ENCODE measurements at places on chromosomes 3 and 15.

DNA sequence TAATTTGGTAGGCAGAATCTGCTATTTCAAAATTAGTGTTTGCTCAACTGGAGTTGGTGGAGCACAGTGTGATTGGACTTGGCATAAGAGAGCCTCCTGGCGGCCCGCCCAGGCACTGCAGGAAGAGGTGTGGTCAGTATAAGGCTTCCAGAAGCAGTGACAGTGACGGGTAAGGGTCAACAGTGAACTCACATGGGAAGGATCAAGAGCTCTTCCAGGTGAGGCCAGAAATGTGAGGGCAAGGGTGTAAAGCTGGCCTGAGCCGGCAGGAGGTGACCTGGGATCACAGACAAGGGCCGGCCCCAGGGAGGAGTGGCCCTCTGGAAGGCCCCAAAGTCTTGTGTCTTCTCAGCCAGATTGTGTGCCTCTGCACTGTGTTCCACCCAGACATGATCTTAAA is 93.2 kb upstream of the RNF7 start:
- no peak for DNase-seq

GRCh38 chr3:177491296-177492032 is 294.2 kb upstream of the TBL1XR1 start:
- no peak for DNase-seq

DNA sequence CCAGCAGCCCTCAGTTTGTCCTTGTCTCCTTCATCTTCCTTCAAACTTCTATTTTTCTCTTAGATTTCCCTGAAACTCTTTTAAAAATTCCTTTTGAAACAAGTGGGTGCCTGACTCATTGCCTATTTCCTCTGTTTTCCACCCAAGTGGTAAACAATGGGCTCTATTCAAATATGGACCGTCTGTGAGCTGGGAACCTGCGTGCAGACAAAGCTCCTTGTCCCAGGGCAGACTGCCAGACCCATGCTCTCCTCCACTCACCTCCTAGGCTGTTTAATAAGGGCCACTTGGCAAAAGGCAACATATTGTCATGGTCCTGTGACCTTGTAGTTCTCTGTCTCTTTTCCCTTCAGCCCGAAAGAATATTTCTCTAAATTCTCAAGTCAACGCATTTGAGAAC is 332.7 kb upstream of the THBS1 start:
- no peak for DNase-seq

GRCh38 chr15:77964193-77964592 is 113.3 kb downstream of the TBC1D2B start:
- DNase-seq = no peak

DNA sequence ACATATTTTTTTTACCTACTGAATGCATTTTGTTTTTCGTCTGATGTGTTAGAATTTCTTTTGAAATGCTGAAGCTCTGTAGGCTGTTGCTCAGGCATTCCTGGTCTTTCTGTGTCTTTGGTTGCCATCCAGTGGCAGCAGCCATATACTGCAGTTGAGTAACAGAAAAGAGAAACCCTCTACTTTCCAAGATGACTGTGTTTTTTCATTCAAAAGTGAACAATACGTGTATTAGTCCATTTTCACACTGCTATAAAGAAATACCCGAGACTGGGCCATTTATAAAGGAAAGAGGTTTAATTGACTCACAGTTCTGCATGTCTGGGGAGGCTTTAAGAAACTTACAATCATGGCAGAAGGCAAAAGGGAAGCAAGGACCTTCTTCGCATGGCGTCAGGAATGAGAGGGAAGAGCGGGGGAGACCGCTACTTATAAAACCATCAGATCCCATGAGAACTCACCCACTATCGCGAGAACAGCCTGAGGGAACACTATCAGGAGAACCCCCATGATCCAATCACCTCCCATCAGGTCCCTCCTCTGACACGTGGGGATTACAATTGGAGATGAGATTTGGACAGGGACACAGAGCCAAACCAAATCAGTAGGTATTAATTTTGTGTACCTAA is 4.7 kb upstream of the GOLGA8B start:
- DNase-seq = no peak

GRCh38 chr3:115095236-115095635 is 51.9 kb downstream of the ZBTB20 start:
- DNase-seq = no peak

DNA sequence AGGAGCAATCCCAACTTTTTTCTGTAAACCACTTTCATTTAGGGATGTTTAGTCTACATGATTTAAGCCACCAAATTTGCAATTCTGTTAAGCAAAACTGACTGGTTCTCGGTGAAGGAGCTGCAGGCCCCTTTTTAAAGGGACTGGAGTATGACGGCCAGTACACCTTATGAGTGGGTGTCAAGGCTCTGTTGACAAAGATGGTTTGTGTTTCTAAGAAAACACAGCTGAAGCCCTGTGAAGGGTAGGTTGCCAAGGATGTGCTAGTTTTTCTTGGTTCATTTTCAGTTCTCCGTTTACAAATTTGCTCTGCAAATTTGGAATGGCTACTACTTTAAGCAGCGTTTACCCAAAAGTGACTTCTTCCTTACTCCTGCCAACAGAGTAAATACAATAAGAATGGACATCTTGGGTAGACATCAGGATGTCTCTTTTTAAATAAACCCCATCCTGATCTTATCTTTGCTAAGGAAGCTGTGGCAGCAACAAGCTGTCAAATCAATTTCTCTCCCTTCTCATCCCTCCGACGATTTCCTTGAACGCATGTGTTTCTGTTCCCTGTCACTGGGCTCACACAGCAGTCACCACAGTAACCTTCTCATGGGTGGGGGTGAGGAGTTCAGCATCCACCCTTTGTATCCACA is 58.2 kb upstream of the CMTM8 start:
- DNase-seq = no peak

GRCh38 chr3:173395073-173395411 is 2.5 kb upstream of the NLGN1 start:
- DNase-seq = no peak

DNA sequence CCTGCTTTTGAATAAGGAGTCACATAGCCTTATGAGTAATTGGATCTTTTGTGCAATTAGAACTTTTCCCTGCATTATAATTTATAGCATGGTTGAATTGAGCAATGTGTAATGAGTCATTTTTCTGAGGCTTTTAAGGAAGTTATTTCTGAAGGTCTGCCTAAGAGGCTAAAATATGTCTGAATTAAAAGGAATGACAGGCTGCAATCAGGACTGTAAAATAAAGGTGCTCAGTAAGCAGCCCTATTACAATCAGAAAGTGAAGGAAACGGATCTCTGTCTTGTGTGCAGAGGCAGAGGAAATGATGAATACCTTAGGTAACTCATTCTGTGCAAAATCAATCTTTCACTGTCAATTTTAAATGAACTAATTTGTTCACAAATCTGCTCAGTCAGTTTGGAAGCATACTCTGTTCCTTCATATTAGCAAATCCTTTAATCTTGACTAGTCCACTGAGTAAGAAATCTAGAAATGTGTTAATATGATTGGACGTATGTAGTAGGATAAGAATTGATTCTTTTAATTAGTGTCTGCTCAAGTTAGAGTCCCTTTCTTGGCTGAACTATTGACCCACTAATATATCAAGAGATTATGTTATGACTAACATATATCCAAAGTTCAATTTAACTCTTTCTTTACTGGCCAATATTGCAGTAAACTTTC is 290.1 kb downstream of the ZIC1 start:
- DNase-seq = no peak

DNA sequence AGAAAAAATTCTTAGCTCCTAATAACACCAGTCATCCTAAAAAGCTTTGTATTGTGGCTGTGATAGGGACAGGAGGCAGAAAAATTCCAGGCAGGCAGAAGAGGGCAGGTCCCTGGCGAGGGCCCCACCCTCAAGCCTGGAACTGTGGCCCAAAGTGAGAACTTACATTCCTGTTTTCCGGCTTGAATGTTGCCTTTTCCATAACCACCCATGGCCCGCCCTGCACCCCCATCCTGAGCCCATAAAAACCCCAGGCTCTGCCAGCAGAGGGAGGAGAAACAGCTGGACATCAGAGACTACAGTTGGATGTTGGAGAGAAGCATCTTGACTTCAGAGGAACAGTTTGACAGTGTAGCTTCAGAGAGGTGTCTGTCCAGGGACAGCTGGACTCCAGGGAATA is 37.3 kb downstream of the SLCO2A1 start:
- DNase-seq = no peak

DNA sequence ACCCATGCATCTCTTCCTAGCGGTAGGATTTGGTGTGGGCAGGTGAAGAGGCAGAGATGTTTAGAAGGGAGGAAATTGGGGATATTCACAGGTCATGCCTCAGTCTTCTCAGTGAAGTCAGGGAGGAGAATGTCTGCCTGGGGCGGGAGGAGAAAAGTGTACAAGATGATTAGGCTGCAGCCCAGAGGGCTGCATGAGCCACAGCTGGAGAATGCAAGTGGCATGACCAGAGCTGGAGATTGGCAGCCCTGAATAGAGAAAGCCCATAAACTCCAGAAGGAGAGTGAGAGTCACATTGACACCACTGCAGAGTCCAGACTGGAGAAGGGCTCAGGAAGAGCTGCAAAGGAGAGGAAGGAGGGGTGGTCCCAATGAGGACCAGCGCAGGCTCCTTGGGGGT is 22.6 kb downstream of the PDHB start:
- no peak for DNase-seq

DNA sequence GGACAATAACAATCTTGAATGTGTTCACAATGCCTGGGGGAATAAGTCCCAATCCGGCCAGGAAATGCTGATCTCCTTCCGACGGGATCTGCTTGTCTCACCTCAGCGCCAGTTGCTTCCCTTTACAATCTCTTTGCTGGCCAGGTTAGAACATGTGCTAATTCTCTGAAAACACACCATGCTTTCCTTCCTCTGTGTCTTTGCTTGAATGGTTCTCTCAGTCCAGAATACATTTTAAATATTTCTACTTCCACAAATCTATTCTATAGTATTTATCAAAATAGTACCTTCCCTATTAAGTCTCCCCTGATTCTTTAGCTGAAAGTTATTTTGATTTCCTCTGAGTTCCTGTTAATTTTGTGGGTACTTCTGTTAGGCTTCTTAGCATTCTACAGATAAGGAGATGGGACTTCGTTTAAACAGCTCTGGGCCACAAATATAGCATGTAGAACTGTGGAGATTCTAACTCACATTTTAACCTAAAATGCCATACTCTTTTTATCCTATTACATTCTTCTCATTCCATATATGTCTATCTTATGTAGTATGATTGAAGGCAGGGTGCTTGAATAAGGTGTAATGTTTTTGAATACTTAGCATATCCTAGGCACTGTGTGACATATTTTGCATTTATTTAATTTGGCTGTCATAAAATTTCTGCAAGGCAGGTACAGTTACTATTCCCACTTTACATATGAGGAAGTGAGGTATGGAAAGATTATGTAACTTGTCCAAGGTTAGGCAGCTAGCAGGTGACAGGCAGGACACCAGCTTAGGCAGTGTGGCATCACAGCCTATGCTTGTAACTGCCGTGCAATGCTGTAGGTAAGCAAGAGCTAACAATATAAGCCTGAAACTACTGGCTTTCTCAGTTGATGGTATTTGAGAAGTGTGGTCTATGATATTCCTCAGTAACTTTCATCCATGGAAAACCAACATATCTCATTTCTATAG is 299.8 kb downstream of the LPP start:
- DNase-seq = no peak

GRCh38 chr3:37863949-37864822 is 2.5 kb downstream of the CTDSPL start:
- DNase-seq = no peak

DNA sequence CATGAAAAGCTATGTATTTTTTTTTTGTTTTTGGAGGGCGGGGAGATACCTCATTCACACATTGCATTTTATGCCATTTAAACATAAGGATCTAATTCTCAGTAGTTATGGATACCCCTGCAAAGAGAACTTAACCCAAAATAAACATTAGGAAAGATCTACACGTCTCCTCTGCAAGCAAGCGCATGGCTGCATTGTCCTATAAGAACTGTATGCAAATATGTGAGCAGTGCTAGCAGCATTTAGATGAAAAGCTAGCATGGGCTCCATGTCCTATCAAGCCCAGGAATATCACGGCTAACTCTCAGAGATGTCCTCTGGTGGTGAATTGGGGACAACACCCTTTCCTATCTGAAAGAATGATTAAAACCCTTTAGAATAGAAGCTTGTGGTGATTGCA is 292.8 kb downstream of the MEX3B start:
- DNase-seq = no peak

DNA sequence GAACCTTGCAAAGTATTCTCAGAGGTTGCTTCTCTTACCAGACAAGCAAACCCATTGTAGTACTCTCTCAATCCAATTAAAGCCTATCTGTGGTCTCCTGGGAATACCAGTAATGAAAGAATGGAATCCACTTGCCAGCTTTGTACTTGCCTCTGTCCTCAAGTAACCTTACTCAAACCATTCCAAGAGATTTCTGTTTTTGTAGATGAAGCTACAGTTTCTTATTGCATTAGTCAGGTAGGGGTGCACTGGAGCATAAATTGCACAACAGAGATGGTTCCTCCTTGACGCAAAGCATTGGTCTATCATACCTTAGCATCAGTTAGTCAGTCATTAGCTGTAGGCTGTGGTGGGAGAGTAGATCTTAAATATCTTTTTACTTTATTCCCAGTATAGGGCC is 52.9 kb downstream of the BTLA start:
- no peak for DNase-seq

GRCh38 chr3:27696906-27697305 is 25.2 kb downstream of the EOMES start:
- no peak for DNase-seq

- DNase-seq = no peak
Measured at GRCh38 chr3:171753665-171754408, 56.4 kb downstream of the PLD1 start.

- no peak for DNase-seq
Measured at GRCh38 chr3:37052860-37053259, 59.5 kb downstream of the MLH1 start.

GRCh38 chr15:56968821-56969220 is 50.4 kb downstream of the TCF12 start:
- DNase-seq = no peak

DNA sequence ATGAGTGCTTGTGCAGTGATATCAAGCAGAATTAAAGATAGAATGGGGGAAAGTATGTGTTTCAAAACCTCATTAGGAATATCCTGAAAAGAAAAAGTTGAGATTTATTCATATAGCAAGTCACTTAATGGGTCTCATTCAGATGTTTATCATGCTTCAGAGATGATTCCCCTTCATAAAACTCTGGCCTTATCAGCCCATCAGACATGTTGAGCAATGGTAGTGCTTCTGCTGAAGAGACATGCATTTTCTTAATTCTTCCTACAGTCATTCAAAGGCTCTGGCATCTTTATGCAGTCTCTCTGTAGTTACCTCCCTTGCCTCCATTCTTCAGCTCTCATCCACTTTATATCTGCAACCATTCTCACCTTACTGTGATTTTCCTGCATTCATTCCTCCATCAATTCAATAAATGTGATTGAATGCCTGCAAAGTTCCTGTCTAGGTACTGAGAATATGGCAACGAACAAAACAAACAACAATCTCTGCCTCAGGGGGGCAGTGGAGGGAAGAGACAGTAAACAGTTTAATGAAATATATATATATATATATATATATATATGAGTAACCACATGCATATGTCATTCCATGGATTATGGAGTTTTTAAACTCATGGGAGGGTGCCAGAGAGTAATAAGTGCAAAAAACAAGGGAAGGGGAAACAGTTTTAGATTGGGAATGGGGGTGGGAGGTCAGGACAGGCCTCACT is 138.5 kb downstream of the NECTIN3 start:
- DNase-seq = no peak

- no peak for DNase-seq
Measured at GRCh38 chr3:189841473-189842205, 210.4 kb downstream of the TP63 start.

- no peak for DNase-seq
Measured at GRCh38 chr15:100958326-100959065, 39.3 kb downstream of the LRRK1 start.

All from GM12864 (cell line).